ENCODE measurements at places on chromosomes 5 and 9.

DNA sequence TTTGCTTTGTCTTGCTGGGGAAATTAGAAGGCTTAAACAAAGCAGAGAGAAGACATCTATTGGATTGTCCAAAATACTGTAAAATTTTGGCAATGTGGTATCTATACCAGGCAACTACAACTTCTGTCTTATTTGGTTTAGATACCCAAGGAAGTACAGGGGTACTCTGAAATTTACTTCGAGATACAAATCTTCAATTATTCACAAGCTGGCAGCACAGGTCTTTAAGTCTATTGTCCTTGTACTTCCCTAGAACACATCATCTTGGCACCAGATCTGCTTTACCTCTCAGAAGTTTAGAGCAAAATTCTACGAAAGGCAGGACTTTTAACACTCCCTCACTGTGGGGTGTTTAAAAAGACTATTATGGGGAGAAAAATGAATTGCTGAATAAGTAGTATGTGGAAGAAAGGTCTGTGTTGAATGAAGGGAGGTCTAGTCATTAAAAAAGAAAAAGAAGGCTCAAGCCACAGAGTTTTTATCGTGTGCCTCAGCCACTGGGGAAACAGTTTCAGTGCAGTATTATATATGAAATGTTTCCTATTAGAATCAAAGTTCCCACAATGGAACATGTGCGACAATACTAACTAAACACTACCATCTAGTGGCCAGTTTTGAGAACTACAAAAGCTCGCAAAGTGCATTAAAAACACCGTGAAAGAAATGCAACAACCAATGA lies 93.7 kb downstream of the PDE4D start:
- DNase-seq, result peak; percentile 88

DNA sequence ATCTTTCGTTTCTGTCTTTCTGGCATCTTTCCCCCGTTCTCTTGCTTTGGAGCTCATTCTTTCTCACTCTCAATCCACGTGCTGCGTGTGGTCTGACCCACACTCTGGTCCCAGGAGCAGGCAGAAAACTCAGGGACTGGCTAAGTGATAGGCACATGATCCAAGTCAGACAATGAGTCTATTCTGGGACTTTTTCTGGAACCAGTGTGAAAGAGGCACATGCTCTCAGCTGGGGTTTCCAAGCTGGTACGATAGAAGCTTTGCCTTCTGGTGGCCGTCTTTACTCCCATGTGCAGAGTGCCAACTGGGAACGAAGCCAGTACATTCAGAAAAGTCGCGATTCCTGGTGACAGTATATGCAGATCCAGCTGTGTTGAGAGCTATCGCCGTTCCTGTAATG lies 94.4 kb downstream of the PDZD2 start:
- DNase-seq, result no peak

DNA sequence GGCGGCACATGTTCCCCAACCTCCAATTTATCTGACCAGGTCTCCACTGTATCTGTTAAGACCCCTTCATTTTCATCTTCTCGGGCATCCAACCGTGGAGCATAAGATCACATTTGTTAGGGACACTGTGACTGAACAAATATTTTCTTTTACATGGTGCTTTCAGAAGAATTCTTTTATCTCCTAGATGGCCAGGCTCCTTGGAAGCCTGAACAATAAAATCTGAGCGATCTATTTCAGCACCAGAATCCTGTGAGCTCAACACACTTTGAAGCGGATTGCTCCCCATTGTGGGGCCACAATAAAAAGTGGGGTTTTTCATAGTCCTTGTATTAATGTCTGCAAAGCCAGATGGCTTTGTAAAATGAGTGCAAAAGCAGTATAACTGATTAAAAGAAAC lies 273.7 kb downstream of the CD180 start:
- DNase-seq, result no peak

DNA sequence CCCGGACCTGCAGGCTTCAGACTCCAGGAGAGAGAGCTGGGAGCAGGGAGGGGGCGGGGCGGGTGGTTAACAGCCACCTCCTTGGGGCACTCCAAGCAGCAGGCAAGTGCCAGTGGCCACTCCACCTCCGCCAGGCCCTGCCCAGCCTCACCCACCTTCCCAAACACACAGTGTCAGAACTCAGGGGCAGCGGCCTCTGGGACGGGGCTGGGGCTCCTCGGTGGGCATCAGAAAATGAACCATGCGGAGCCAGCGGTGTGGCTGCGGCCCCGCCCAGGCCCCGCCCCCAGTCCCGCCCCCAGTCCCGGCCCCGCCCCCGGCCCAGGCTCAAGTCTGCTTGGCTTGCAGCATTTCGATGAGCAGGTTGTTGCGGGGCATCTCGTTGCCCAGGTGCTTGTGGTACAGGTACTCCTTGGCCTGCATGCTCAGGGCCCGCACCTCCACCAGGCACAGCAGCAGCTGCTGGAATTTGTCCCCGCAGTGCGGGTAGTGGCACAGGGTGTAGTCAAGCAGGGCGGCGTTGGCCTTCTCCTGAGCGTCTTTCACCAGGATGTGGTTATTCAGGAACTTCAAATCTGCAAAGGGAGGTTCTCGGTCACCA lies 24.7 kb downstream of the NR5A1 start:
- DNase-seq, result no peak

GRCh38 chr5:40679913-40680681 lies at the start of gene PTGER4:
PTGER4 (plus strand) TSS chr5:40679915; CDS start chr5:40680994, 1,079 bp downstream.
- no peak for DNase-seq

DNA sequence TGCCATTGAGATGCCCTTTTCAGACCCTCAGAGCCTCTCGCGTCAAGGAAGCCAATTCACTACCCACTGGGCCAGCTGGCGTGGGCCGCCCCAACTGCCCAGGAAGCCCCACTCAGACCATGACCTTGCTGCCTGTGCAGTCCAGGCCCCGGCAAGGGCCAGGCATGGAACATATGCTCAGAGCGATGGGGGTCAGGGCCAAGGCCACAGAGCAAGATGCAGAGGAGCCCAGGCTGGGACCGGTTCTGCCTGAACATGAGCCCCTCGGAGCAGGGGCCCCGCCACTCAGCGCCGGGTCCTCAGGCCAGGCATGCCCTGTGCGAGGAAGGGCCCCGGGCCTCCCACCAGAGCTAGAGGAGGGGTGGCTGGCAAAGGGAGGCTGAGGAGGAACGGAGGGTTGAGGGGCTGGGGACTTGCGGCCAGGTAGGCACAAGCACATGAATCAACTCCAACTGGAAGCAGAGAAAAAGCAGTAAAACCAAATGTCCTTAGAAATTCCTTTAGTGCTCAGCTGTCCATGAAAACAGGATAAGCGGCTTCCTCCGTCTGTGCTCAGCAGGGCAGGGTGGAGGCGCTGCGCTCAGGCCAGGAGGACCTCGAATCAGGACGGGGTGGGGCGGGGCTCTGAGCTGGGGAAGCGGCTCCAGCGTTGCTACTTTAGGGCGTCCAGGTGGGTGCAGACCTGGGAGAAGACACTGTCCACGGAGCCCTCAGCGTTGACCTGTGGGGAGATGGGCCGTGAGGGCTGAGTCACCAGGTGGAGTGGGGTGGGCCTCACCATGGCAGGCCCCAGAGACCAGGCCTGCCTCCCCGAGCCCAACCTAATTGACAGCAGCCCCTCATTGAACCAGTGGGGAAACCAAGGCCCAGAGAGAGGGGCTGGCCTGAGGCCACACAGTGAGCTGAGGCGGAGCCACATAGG lies 9.9 kb downstream of the AK1 start:
- DNase-seq, result no peak

- no peak for DNase-seq
Observed at GRCh38 chr9:14824481-14824880, 85.7 kb downstream of the FREM1 start.

- DNase-seq, result peak; percentile 20
Observed at GRCh38 chr5:37580106-37580505, 201.0 kb downstream of the WDR70 start.

GRCh38 chr9:4259489-4259888 lies 40.4 kb downstream of the GLIS3 start:
- no peak for DNase-seq

DNA sequence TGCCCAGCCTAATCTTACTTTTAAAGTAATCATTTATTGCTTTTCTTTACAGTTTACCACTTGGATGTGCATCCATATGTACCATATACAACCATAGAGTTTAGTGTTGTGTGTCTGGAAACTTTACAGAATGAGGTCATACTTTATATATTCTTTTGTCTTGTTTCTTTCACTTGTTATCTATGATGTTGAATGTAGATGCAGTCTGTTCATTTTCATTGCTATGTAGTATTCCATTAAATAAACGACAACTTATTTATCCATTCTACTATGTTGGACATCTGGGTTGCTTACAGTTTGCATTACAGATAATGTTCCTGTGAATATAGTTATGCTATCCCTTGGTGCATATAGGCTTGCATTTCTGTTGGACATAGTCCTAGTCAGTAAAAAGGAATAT lies 21.3 kb upstream of the SMIM15 start:
- no peak for DNase-seq

GRCh38 chr9:134139081-134139480 lies 3.2 kb downstream of the WDR5 start:
- DNase-seq, result no peak

- peak; percentile 89 for DNase-seq
Observed at GRCh38 chr5:176611435-176611834, 1.5 kb upstream of the GPRIN1 start.

- DNase-seq, result peak; percentile 45
Observed at GRCh38 chr5:23139338-23140171, 286.4 kb upstream of the CDH12 start.

DNA sequence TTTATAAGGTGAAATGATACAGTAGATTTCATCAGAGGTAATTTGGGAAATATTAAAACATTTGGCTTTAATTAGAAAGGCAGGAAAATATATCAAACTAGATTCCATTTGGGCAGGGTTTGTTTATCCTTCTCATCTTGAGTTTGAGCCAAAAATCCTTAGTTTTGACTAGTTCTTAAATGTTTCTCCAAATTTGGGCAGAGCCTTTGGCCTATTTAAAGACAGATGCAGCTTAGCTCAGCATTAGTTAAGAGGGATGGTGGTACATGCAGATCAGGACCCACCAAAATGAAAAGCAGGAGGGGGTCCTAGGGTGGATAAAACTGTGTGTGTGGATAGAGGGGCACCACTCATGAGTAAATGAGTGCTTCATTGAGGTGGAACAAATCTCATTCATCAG lies 20.3 kb upstream of the ARRDC3 start:
- DNase-seq, result peak; percentile 23

DNA sequence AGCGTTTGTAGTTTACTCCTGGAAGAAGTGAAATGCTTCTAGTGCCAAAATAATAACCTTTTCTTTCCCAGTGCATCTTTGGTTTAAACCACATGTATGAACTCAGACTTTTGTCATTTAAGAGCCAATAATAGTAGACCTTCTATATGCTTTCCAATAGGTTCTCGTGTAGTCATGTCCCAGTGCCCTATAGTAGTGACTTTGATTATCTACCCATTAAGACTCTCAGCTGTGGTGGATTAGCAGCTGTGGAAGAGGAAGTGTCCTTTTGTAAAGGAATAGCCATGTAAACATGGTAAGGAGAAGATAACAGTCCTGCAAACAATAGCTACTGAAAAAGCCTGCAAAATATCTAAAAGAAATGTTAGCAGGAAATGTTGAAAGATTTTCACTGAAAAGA lies 765.3 kb downstream of the MTRR start:
- no peak for DNase-seq

DNA sequence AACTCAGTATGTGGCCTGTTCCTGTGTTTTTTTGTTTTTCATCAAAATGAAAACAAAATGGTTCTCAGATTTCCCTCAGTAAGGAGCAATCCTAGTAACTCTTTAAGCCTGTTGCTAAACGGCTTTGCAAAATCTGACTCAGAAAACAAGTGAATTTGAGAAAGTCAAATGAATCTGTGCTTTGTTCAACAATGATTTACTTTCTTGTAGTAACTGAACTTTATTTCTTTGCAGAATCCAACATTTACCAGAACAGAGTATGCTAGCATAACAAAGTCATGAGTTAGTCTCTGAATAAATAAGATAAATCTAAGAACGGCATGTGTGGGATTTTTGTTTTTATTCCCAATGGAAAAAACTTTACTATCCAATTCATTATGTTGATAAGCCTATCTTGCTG lies 93.8 kb downstream of the OXCT1 start:
- DNase-seq, result no peak

All from eye (tissue), 1 donor.